HCT116 (cell line): ENCODE measurements at places on chromosomes 13 and 19.

- no peaks in the 10 kb centered on the region for H3K36me3 ChIP-seq
- no peaks in the 10 kb centered on the region for H3K27me3 ChIP-seq
- DNase-seq: no peak
Measured at GRCh38 chr19:35856546-35857149, at the start of gene KIRREL2. KIRREL2 (plus strand) TSS chr19:35856911; CDS start chr19:35857120, 209 bp downstream.

- H3K4me3 ChIP-seq: no peak overlapping the region
- no peaks in the 10 kb centered on the region for H3K4me1 ChIP-seq
- H3K27me3 ChIP-seq: no peaks in the 10 kb centered on the region
- no peak for DNase-seq
- no peak overlapping the region for H3K27ac ChIP-seq
Measured at GRCh38 chr19:30406220-30407067, 34.3 kb downstream of the ZNF536 start.

GRCh38 chr13:99050983-99051488, 73.2 kb upstream of the DOCK9 start:
- no peaks in the 10 kb centered on the region for H3K4me1 ChIP-seq
- DNase-seq: no peak
- H3K27me3 ChIP-seq: no peaks in the 10 kb centered on the region
- no peak overlapping the region for H3K27ac ChIP-seq

DNA sequence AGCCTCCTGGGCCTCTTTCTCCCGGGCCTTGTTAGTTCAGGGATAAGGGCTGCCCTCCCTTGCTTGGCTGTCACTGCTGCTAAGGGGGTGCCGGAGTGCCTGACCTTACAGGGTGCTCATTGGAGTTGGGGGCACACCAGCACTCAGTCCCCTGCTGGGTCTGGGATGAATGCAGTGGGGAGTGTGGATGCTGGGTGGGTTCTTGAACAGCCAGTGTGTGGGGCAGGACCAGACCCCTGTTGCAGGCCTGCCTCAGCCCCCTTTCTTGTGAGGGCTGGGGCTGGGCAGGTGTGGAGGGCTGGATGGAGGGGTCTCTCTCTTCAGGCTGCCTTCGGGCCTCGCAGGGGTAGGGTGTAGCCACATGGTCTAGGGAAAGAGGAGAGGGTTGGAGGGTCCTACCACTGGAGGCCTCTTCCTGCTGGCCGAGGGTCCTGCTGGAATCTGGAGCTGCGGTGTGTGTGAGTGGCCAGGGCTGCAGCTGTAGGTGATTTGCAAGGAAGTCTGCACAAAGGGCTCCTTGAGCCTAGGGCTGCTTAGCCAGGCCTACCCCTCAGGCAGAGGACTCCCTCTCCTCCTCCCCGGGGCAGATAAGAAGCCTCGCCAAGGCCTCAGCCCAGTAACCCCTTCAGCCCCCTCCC, 3.2 kb downstream of the CEBPA start:
- no peaks in the 10 kb centered on the region for H3K36me3 ChIP-seq
- no peak overlapping the region for H3K4me3 ChIP-seq
- H3K27me3 ChIP-seq: no peaks in the 10 kb centered on the region
- no peak overlapping the region for H3K27ac ChIP-seq

- H3K4me1 ChIP-seq: peaks cover 12% of the 10 kb centered on the region
- no peak overlapping the region for H3K27ac ChIP-seq
- H3K4me3 ChIP-seq: no peak overlapping the region
- H3K36me3 ChIP-seq: no peaks in the 10 kb centered on the region
- no peaks in the 10 kb centered on the region for H3K27me3 ChIP-seq
Measured at GRCh38 chr13:90721937-90722336, 625.5 kb upstream of the MIR17HG start.
